ENCODE measurements at places on chromosomes 5 and 9. TPM values are rescaled to one million over a fixed set of nuclear protein-coding genes. Genes with fewer than 3 reads are reported as not detected.

DNA sequence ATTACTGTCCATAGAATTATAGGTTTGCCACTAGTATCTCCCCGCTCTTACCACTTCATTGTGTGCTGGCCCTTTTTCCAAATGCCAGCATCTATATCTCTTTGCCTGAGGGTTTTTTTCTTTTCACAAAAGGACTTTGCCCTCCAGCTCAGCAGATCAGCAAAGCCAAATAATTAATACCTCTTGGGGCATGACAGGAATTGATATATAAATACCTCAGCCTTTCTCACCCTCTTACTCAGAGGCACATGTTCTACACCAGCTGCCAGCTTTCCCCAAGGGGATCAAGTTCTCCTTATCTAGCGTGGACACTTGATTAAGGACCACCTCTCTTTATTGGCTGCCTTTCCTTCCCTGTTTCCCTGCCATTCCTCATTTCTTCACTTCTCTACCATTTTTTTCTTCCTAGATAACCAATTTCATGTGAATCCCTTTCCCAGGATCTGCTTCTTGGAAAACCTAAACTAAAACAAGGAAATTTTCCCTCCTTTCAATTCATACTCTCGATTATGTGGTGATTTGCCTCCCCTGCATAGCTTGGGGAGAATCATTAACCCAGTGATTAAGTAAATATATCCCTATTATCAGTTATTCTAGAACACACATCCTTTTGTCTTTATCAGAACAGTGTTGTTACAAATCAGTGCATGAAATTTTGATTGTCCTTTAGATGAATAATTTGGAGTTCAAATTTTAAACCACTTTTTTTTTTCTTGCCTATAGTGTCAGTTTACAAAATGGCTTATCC lies 6.9 kb upstream of the NUDT12 start:
- H3K27me3 ChIP-seq, result no peaks in the 10 kb centered on the region
- peak overlapping the region; percentile 2 for H3K4me3 ChIP-seq
- H3K27ac ChIP-seq, result peak overlapping the region; percentile 94

DNA sequence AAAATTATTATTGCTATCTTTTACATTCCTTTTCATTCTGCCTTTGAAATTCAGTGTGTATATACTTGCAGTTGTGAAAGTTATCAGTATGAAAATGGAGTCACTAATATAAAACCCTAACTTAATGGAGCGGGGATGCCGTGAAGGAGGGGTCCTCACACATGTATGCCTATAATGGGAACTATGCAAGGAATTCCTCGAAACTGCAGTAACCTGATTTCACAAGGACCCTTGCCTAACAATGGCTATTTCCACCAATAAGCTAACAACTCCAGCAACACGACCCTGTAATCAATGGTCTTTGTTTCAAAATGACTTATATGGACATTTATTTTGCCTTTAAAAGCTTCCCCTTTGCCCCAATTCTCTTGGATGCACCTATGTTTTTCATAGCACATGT lies 12.6 kb upstream of the MLLT3 start:
- H3K27me3 ChIP-seq, result no peaks in the 10 kb centered on the region
- no peak overlapping the region for H3K4me3 ChIP-seq
- no peaks in the 10 kb centered on the region for H3K36me3 ChIP-seq
- no peak for DNase-seq

DNA sequence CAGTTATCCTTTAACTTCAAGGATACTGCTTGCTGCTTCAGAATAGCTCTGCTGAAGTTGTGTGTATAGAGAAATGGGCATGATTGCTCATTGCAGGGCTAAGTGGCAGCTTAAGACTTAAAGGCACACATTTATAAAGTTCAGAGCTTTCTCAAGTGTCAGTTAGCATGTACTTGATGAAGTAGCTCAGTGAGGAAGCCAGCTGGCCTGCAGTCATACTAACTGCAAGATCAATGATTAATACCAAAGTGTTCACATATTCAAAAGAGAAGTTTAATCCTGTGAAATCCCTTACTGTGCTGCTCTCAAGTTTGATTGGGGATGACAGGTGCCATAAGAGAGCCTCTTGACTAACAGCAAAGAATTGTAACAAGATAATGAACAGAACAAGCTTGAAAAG lies 483.4 kb upstream of the NUDT12 start:
- H3K27ac ChIP-seq, result no peak overlapping the region
- no peak overlapping the region for H3K4me3 ChIP-seq
- H3K4me1 ChIP-seq, result no peaks in the 10 kb centered on the region
- no peaks in the 10 kb centered on the region for H3K27me3 ChIP-seq
- H3K36me3 ChIP-seq, result no peaks in the 10 kb centered on the region

- no peak overlapping the region for H3K27ac ChIP-seq
- H3K4me1 ChIP-seq, result no peaks in the 10 kb centered on the region
- no peak for DNase-seq
- H3K36me3 ChIP-seq, result peaks cover 38% of the 10 kb centered on the region
- H3K4me3 ChIP-seq, result no peak overlapping the region
These were observed 70.3 kb downstream of the MTAP start for GRCh38 chr9:21872696-21873095.

GRCh38 chr9:105957830-105958229 lies 263.5 kb downstream of the TMEM38B start:
- H3K27ac ChIP-seq, result no peak overlapping the region
- DNase-seq, result no peak
- H3K4me1 ChIP-seq, result peaks cover 14% of the 10 kb centered on the region

GRCh38 chr9:35691334-35691650 lies 1.6 kb upstream of the TPM2 start:
- no peak for DNase-seq
- peaks cover 13% of the 10 kb centered on the region for H3K27me3 ChIP-seq
- H3K36me3 ChIP-seq, result no peaks in the 10 kb centered on the region

GRCh38 chr5:52896534-52897237 lies 92.5 kb upstream of the ITGA2 start:
- H3K27ac ChIP-seq, result no peak overlapping the region
- no peaks in the 10 kb centered on the region for H3K36me3 ChIP-seq
- H3K27me3 ChIP-seq, result no peaks in the 10 kb centered on the region
- H3K4me1 ChIP-seq, result peaks cover 37% of the 10 kb centered on the region
- H3K4me3 ChIP-seq, result no peak overlapping the region

LARP1 gene
- 225 TPM for total RNA-seq

DNA sequence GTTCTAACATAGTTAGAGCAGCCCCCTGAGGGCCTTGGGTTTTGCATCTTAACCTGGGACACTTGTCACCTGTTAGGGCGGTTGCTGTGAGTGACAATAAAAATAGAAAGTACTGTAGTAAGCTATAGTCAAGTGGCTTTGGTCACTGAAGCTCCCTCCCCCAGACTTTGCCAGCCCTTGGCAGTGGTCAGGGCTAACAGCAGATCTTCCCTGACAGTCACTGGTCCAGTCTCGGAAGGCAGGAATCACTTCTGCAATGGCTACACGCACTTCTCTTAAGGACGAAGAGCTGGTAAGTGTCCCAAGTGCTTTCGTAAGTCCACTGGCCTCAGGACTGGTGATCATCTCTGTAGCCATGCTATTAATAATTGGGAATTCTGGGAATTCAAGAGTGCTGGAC lies 115.0 kb upstream of the RUSC2 start:
- DNase-seq, result no peak
- H3K27ac ChIP-seq, result no peak overlapping the region
- no peaks in the 10 kb centered on the region for H3K27me3 ChIP-seq
- H3K4me3 ChIP-seq, result no peak overlapping the region
- H3K4me1 ChIP-seq, result no peaks in the 10 kb centered on the region
- peaks cover 19% of the 10 kb centered on the region for H3K36me3 ChIP-seq

SLC45A2 gene
- total RNA-seq, result 2.4 TPM

DNA sequence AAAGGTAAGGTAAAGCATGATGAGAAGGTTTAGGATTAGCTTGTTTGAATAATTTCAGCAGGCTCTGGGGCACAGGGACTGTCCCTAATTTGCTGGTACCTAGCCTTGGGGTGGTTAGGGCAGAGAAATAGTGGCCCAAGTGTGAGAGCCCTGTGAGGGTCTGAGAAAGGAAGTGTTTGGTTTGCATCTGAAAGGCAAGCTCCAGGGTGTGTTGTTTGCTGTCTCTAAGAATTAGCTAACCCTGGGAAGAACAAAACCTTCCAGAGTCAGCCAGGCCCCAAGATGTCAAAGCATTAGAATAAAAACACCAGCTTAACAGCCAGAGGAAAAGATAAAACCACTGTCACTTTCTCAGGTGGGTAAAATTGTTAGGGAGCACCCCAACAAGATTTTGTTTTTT lies 31.0 kb downstream of the TMEM252 start:
- no peak overlapping the region for H3K4me3 ChIP-seq

- H3K4me1 ChIP-seq, result peaks cover 34% of the 10 kb centered on the region
- H3K36me3 ChIP-seq, result no peaks in the 10 kb centered on the region
- DNase-seq, result peak; percentile 50
These were observed 1.9 kb upstream of the RGMB start for GRCh38 chr5:98771382-98772109.

F12 gene
- 4.0 TPM for total RNA-seq

- no peak overlapping the region for H3K4me3 ChIP-seq
- H3K27ac ChIP-seq, result peak overlapping the region; percentile 4
- no peaks in the 10 kb centered on the region for H3K27me3 ChIP-seq
- no peaks in the 10 kb centered on the region for H3K36me3 ChIP-seq
- no peak for DNase-seq
- peaks cover 7% of the 10 kb centered on the region for H3K4me1 ChIP-seq
These were observed 19.4 kb downstream of the IPO11 start for GRCh38 chr5:62431735-62432620.

- peaks cover 21% of the 10 kb centered on the region for H3K27me3 ChIP-seq
- H3K4me1 ChIP-seq, result peaks cover 18% of the 10 kb centered on the region
- no peak overlapping the region for H3K27ac ChIP-seq
- H3K36me3 ChIP-seq, result no peaks in the 10 kb centered on the region
- no peak overlapping the region for H3K4me3 ChIP-seq
- no peak for DNase-seq
These were observed 69.4 kb upstream of the DAB2IP start for GRCh38 chr9:121581786-121582600.

DNA sequence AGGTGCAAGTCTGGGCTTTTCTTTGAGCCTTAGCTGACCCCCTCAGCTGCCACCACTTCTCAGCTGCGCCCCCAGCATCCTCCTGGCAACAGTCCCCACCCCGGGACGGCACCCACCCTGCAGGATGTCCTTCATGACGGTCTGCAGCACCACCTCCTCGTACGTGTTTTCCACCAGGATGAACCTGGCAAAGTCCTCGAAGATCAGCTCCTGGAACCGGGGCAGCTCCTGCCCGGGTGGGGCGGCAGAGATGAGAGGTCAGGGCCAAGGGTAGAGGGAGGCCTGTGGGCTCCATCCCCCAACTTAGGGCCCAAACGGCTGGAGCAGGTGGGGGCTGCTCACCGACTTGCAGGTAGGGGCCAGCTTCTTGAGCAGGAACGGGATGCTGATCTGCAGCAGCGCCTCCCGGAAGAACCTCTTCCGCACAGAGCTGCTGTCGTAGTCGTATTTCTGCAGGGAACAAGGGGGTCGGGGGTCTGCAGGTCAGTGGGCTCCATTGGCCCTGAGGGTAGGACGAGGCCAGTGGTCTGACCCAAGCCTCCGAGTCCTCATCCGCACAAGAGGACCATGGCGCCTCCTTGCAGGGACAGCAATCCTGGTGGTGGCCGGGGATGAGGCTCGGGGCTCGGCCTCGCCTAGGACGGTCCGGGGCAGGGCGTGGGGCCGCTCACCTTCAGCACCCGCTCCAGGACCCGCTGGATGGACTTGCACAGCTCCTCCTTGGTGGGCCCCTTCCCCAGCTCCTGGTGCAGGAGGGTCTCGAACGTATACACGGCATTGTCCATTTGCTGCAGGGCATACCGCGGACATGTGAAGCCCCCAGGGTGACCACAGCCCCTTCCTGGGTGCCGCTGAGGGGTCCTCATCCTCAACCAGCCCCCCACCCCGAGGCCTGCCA lies 56.7 kb downstream of the LRSAM1 start:
- no peak overlapping the region for H3K4me3 ChIP-seq
- H3K4me1 ChIP-seq, result peaks cover 5% of the 10 kb centered on the region
- no peak for DNase-seq
- no peak overlapping the region for H3K27ac ChIP-seq
- peaks cover 3% of the 10 kb centered on the region for H3K36me3 ChIP-seq

GRCh38 chr5:72543811-72544210 lies 36.6 kb upstream of the ZNF366 start:
- H3K4me3 ChIP-seq, result no peak overlapping the region
- H3K4me1 ChIP-seq, result peaks cover 2% of the 10 kb centered on the region
- no peak overlapping the region for H3K27ac ChIP-seq

GRCh38 chr5:10885026-10885425 lies 124.0 kb upstream of the DAP start:
- no peak overlapping the region for H3K27ac ChIP-seq
- H3K4me1 ChIP-seq, result no peaks in the 10 kb centered on the region
- peaks cover 1% of the 10 kb centered on the region for H3K36me3 ChIP-seq
- peaks cover 16% of the 10 kb centered on the region for H3K27me3 ChIP-seq
- no peak overlapping the region for H3K4me3 ChIP-seq
- no peak for DNase-seq

GRCh38 chr9:135951889-135952663 lies 9.1 kb downstream of the UBAC1 start:
- no peak for DNase-seq
- H3K4me3 ChIP-seq, result no peak overlapping the region
- H3K27ac ChIP-seq, result peak overlapping the region; percentile 78
- peaks cover 15% of the 10 kb centered on the region for H3K36me3 ChIP-seq
- no peaks in the 10 kb centered on the region for H3K27me3 ChIP-seq

DNAH5 gene
- 1.4 TPM for total RNA-seq
